Activated CD4-positive, alpha-beta T cell treated with anti-CD3 and anti-CD28 coated beads for 24 hours (primary cell): ENCODE measurements at places on chromosomes 16 and 17.

GRCh38 chr17:28635506-28635905, 9.5 kb downstream of the BLTP2 start:
- DNase-seq: no peak

- DNase-seq: no peak
Measured at GRCh38 chr17:76381633-76382350, 2.6 kb upstream of the SPHK1 start.

- no peak for DNase-seq
Measured at GRCh38 chr17:74698069-74698468, 14.7 kb downstream of the CD300LF start.

DNA sequence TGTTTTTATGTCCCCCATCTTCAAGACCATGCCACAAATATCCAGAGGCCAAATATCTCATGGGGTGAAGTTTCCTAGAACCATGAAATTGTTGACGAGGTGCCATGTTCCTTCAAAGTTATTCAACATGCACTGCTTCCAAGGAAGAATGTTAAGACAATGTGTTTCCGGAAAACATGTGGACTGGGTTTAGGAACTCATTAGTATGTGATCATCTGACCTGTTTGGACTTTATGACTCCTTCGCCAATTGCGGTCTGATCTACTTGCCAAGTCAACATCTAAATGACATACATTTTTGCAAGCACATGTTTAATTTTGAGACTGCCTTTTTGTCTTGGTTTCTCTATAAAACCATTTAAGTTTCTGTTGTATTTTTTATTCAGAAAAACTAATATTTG, 234.8 kb downstream of the MAF start:
- DNase-seq: no peak

GRCh38 chr17:29742210-29742513, 119.5 kb upstream of the CORO6 start:
- no peak for DNase-seq

DNA sequence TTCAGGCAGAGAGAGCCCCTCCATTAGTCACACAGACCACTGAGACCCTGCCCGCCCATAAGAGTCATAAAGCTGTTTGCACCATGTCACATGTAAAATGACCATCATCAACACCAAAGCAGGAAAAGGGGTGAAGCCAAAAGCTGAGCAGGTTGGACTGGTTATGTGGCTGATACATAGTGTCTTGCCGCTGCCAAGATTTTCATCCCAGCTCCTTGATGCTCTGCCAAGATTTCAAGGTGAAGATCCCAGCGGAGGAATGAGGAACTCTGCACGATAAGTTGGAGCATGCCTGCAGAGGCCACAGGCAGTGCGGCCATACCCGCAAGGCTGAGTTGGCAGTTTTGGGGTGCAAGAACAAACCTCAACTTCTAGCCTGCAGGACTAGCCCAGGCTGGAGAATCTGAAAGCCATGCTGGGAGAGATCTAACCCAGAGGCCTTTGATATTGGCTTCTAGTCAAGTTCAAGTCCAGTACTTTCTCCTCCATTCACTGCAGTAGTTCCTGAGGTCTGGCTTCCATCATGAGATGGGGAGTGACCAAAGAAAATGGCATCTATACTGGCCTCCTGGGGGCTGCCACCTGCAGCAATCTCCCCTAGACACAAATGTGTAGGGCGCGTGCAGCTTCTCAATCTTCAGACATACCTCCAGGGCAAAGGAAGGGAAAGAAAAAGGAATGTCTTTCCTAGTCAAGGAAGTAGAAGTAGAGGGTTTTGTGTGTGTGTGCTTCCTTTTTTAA, 79.7 kb upstream of the NOL11 start:
- DNase-seq: no peak

DNA sequence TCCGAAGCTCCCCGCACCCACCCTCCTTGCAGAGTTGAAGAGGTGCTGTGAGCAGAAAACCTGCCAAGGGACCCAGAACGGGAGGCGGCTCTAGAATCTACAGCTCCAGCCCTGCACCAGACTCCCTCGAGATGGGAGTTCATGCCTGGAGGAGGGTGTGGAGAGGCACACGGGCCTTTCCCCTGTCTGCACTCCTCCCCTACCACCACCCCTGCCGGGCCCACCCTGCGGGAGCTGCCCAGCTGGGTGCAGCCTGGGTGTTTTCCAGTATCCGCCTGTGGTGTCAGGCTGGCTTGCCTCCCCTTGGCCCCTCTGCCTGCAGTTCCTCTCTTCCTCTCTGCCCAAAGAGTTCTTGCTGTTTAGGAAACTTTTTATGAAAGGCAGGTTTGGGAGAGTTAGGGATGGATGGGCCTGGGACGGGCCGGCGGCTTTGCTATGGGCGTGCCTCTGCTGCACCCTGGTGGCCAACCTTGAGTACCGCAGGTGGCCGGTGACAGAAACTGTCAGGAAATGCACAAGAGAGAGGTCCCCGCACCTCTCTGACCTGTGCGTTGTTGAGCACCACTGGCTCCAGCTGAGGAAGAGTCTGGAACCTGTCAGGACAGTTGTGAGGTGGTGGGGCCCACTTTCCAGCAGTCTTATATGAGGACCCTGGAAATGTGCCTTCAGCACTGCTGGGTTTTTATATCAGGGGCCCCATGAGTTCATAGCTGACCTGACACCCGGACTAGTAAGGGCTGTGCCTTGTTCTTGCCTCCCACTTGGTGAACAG, 354.1 kb downstream of the SEC14L1 start:
- DNase-seq: peak; percentile 70

DNA sequence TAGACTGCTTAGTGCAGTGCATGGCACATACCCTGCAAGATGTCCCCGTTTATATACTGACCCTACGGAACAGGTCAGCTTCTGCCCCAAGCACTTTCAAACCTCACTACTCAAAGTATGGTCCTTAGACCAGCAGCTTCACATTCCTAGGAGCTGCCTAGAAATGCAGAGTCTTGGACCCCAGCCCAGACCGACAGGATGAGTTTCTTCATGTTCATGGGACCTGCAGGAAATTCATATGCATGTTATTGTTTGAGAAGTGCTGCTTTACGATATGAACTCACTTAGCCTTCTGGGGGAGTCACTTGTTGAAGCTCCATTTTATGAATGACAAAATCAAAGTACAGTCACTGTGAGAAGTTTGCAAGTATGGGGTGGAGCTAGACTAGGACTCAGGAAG, 82.6 kb downstream of the DYNLRB2 start:
- no peak for DNase-seq

DNA sequence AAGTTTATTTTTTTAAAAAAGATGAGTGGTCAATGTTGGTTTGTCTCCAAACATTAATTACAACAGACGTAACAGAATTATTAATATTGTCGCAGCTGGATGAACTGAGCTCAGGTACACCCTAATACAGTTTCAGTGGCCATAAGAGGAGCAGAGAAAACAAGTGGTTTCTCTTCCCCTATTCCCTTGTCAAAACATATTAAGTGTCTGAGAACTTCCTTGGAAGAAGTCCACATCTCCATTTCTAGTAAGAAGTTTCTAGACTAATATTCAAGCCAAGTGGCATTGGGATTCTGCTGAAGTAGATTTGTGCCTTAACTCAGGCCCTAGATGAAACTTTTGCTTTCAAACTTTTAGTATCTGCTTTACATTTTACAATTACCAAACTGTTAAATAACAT, 47.7 kb downstream of the GNA13 start:
- DNase-seq: no peak

DNA sequence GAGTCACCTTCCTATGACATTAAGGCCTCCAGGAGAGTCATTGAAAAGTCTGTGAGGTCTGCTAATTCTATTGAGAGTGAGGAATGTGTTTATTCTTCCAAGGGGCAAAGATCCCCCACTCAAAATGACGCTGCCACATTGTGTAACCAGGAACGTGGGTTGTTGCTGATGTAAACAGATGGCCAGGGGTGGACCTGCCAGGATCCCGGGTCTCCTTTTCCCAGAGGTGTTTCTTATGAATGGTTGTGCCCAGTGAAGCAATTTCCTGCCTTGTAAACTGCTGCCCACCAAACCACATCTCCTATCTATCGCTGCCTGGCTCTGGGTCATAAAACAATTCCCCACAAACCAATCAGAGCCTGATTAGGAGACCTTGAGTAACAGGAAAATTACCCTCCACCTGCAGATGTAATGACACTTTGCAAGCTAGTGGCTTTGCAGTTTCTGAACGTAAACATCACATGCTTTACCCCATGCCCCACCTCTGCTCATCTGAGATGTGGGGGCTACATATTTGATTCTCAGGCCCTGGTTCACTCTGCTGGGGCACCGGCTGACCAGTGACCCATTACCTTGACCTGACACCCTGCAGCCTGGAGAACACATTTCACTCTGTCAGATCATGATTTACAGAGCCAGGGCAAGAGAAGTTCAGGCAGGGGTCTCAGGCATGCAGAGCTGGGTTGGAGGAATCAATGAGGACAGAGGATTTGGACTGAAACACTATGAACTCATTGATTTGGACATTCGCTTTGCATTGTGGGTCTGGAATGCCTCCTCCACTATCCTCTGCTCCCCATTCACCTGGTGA, 33.1 kb upstream of the DDX52 start:
- DNase-seq: no peak

DNA sequence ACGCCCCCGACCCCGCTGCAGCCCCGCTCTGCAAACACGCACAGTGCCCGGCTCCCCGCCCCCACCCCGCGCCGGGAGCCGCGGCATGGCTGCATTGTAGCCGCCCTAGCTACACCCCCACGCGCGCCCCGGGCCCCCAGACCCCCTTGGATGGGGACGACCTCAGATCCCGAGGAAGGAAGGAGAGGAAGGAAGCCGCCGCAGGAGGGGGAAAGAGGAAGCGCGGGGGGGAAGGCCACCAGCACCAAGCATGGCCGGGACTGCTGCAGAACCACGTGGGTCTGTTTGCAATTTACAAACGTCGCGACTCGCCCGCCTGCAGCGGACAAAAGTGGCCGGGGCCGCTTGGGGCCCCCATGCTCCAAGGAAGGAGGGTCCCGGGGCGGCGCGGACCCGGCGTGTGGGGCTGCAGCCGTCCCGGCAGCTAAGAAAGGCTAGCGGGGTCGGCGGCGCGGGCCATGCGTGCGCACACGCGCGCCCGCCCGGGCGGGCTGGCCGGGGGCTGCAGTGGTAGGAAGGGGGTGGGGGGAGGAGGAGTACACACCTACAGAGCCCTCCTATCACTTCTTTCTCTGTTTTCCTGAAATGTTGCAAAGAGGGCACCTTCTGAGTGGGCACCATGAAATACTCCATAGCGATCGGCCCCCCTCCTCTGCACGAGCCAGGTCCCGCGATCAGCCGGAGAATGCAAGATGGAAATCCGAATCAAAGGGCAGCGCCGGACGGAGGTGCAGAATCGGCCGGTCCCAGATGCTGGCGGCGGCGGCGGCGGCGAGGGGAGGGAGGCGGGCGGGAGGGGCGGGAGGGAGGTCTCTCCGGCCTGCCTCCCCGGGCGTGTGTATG, 488 bp downstream of the TFAP4 start:
- DNase-seq: no peak

- no peak for DNase-seq
Measured at GRCh38 chr16:87422106-87422505, 30.0 kb downstream of the MAP1LC3B start.

- peak; percentile 63 for DNase-seq
Measured at GRCh38 chr17:41496803-41497484, 7.2 kb upstream of the KRT36 start.

DNA sequence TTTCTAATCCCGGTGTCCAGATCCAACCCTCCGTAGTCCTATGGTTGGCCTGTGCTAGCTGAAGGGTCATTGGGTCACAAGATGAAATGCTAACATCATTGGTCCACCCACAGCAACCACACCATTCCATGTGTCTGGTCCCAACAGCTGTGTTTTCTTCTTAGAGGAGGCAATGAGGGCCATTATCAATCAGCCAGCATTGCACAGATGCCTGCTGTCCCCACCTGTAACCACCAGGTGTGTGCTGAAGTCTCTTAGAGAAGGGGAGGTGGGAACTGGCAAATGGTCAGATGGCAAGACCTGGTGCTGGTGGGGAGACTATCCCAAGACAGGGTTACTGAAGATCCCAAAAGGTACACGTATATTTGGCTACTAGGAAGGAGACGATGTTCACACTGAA, 37.4 kb downstream of the HIC1 start:
- no peak for DNase-seq

GRCh38 chr16:17416461-17417311, 54.1 kb downstream of the XYLT1 start:
- DNase-seq: peak; percentile 41

DNA sequence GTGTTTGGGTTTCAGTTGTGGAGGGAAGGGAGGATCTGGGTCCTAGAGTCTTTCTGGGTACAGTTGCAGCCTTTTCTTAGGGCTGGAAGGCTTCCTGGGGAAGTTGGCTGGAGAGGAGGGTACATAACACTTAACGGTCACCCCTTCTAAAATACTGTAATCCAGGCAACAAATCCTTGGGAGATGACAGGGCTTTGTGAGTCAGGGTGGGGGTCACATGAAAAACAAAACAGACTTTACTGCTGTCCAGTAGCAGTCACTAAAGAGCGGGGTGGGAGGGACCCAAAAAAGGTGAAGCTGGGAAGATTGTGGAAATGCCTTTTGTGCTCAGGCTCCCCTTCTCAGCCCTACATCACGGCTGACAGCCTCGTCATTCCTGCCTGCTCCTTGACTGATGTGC, 6.3 kb downstream of the SAP30BP start:
- DNase-seq: no peak

- no peak for DNase-seq
Measured at GRCh38 chr17:15371376-15372130, 30.2 kb upstream of the TEKT3 start.

GRCh38 chr16:31472709-31473203, 804 bp downstream of the TGFB1I1 start:
- peak; percentile 20 for DNase-seq

GRCh38 chr16:58027161-58027915, 1.8 kb downstream of the MMP15 start:
- DNase-seq: no peak

GRCh38 chr17:2101448-2102257, 46.8 kb downstream of the HIC1 start:
- peak; percentile 28 for DNase-seq

GRCh38 chr16:68915589-68915988, 72.3 kb downstream of the TANGO6 start:
- no peak for DNase-seq

DNA sequence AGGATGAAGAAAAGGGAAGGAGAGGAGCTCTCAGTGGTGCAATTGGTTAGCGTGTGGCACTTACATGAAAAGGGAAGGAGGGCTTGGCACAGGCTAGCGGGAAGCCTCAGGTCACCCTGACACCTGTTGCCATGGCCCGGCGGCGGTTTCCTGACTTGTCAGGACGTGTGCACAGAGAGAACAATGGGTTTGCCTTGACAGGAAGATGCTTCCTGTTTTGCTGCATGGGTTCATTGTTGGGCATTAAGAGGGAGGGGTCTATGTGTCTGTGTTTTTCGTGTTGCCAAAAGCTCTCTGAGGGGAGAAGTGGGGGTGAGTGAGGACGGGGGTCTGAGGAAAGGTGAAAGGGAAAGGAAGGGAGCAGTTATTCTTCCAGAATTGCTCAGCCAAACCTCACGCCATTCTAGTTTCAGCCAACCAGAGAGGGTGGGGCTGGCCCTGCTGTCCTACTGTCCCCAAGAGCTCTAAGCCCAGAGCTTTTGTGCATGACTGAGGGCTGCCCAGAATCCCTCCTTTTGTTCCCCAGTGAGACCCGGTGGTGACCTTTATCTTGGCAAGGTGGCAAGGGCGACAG, 17.1 kb upstream of the CCR7 start:
- no peak for DNase-seq
